ENCODE measurements at places on chromosomes 6 and 20. TPM values are rescaled to one million over a fixed set of nuclear protein-coding genes. Genes with fewer than 3 reads are reported as not detected.

The SPEF1 gene
- 0.08 TPM for total RNA-seq

The KIF13A gene
- total RNA-seq = 42.8 TPM

The RSPH9 gene
- 0.94 TPM for total RNA-seq

The OR12D3 gene
- total RNA-seq = not detected

The FUCA2 gene
- 26.0 TPM for total RNA-seq

The CDK19 gene
- total RNA-seq = 6.6 TPM

All from smooth muscle cell of the coronary artery (primary cell).